Cardiac fibroblast (primary cell): ENCODE measurements at places on chromosomes 7 and 10.
A peak's percentile ranks its signal among the peaks of the same experiment; 100 is the strongest.

- DNase-seq = no peak
Observed at GRCh38 chr7:45511721-45512597, 62.2 kb upstream of the ADCY1 start.

- no peak for DNase-seq
Observed at GRCh38 chr10:132363376-132363775, 31.4 kb downstream of the LRRC27 start.

DNA sequence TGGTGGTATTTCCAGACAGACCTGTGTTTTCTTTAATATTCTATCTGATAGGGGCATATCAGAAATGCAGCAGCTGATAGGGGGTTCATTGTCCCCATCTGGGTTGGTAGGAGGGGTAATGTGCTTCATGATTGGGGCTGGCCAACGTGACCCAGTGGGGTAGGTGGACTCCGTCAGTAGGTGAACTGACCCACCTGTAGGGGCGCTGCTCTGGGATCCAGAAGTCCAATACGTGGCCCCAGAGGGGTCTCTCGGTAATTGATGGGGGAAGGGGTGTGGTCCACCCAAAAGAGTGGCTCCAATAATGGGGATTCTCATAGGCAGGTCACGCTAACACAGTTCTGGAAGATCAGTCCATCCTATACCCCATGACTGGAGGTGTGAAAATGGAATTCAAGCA, 112.0 kb downstream of the PRLHR start:
- no peak for DNase-seq

DNA sequence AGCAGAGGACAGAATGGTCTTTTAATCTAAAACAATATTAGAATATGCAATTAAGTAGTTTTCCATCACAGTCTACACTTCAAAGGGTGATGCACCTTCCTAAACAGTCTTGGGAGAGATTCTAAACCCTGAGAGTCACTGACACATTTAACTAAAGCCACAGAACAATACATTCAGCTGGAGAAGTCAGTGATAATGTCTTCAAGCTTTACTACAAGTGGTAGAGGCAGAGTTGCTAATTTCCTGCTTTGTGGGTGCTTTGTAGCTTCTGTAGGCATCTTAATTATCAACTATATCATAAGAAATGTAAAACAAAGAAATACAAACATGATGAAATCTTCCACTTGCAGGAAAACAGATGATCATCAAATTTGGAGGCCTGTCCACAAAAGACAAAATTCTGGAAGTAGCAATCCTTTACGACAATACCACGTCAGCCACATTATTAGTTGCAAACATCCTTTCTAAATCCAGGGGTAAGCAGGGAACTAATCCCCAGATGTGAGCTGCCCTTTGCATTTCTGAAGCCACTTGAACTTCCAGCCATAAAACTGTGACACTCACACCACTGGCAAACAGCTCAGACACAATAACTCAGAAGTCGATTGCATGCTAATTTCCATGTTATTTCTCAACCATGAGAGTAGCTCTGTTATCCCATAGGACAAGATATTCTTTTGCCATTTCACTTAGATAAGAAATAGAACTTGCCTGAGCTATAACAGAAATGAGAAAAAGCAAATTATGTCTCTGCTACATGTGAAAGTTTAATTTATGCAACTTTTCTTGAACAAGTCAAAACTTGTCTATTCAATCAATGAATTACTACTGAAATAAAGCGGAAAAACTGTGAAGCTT, 212.2 kb downstream of the FAM107B start:
- DNase-seq = no peak

DNA sequence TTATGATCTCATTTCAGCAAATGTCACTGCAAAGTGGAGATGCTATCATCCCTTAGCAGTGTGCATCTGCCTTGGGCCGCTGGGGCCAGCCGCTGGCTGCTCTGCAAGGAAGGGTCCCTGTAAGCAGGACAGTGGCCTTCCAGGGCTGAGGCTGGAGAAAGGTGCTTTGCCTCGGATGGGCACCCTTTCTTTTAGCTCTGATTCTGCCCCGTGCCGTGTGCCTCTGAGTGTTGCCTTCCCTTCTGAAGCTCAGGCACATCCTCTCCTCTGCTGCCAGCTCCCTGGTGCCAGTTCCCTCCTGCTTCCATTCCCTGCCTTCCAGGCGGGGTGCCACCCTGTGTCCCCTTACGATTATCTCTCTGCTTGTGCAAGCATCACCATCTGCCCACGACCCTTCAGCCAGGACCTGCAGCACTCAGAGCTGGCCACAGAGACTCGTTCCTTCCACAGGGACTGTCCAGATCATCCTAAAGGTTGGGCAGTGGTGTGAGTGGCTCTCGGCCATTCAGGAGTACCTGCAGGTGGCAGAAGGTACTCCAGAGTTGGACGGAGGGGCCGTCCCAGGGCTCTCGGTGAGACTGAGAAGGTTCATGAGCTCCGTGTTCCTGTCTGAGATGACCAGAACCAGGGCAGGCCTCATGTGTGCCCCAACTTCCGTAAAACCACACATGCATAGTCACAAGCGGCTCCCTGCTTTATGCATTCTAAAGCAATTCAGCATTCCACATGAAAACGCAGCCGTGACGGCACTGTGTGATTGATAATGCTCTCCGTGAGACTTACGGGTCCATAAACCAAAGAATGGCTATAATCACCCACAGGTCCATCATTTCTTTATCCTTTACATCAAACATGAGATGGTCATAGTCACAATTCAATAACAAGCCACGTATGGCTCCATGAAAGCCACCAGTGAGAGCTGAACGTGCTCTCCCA, 371.4 kb downstream of the DNAJB6 start:
- DNase-seq = no peak

GRCh38 chr10:1686491-1686749, 50.9 kb downstream of the ADARB2 start:
- no peak for DNase-seq

- DNase-seq = peak; percentile 56
Observed at GRCh38 chr7:92880212-92881090, 44.1 kb upstream of the CDK6 start.

GRCh38 chr10:69638642-69639041, 8.6 kb downstream of the FAM241B start:
- no peak for DNase-seq
